Cerebellum (tissue), 4 donors: ENCODE measurements at places on chromosomes 3 and 15. TPM values are rescaled to one million over a fixed set of nuclear protein-coding genes. Genes with fewer than 3 reads are reported as not detected.
A peak's percentile ranks its signal among the peaks of the same experiment; 100 is the strongest.

Gene TRIM59
- 13.2 TPM for total RNA-seq

Gene ATP13A3
- 143 TPM for total RNA-seq

Gene RTP4
- total RNA-seq = 0.18 TPM

Gene P4HTM
- total RNA-seq = 44.4 TPM

Gene DVL3
- total RNA-seq = 32.0 TPM

Gene TRH
- total RNA-seq = 16.4 TPM

DNA sequence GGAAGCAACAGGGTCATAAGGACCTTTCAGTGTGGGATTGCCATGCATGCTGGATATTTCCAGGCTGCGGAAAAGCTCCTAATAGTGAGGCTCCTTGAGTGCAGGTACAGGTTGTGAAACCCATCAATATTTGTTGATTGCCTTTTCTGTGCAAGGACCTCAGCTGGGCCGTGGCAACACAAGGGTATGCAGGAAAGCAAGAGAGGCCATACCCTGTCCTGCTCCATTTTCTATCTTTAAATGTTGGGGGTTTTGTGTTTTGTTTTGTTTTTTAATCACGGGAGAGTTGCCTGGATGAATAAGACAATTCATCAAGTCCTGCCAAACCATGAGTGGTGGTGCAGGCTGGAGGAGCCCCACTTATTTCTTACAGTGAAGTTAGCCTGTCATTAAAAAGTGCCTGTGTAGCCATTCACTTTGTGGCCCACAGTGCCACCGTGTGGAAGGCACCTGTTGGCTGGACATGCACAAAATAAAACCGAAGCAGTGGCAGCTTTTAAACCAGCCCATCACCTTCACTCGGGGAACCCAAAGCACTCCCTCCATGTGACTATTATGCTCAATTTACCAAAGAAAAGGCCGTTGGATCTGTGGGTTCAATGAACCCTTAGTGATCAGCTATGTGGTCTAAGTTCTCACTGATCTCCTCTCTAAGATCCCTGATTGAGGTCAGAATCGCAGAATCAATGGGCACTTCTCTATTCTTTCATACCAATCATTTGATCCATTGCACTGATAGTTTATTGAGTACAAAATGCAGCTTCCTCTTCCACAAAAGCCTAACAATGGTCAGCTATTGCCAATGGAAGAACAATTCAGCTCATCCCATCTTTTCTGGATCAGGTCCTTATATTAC, 42.2 kb downstream of the CLDN18 start:
- DNase-seq = peak; percentile 42

GRCh38 chr15:83837945-83838571, 184.1 kb downstream of the ADAMTSL3 start:
- DNase-seq = peak; percentile 52

DNA sequence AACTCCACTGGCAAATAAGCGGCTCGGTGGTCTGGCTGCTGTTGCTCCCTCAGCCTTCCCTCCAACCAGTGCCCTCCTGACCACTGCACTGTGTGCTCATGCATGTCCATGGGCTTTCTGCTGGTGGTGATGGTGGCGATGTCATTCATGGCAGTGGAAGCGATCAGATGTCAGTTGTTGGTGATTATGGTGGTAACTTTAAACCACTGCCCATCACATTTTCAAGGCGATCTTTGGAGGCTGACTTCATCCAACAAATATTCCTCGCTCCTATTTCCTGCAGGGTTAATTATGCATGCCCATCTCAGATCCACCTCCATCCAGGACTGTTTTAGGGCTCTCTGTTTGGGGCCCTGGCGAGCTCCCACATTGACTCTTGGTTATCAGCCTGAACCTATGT, 13.4 kb upstream of the HCN4 start:
- no peak for DNase-seq

GRCh38 chr3:184741259-184741556, 29.3 kb upstream of the MAGEF1 start:
- no peak for DNase-seq

GRCh38 chr3:179723617-179724016, 70.8 kb downstream of the USP13 start:
- DNase-seq = no peak

- DNase-seq = no peak
These were observed 204.9 kb downstream of the STAG1 start for GRCh38 chr3:136547293-136547692.

- DNase-seq = no peak
These were observed 1.4 kb downstream of the ATP11B start for GRCh38 chr3:182794455-182795388.

DNA sequence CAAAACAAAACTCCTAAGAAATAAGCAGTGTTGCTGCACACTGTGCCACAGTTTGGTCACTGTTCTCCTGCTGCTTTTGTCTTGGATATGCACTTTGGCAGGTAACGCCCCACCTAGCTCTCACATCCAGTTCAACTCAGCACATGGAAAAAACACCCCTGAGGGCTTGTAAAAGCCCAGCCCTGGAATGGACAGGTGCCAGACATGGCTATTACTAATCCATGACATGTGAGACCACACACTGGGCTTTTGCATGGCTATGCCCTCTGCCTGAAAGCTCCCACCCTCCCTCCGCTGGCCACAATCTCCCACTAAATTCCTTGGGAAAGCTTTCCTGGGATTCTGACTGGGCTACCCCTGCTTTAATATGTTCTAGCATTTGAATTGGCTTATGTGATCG, 24.7 kb upstream of the ZBED2 start:
- DNase-seq = no peak

DNA sequence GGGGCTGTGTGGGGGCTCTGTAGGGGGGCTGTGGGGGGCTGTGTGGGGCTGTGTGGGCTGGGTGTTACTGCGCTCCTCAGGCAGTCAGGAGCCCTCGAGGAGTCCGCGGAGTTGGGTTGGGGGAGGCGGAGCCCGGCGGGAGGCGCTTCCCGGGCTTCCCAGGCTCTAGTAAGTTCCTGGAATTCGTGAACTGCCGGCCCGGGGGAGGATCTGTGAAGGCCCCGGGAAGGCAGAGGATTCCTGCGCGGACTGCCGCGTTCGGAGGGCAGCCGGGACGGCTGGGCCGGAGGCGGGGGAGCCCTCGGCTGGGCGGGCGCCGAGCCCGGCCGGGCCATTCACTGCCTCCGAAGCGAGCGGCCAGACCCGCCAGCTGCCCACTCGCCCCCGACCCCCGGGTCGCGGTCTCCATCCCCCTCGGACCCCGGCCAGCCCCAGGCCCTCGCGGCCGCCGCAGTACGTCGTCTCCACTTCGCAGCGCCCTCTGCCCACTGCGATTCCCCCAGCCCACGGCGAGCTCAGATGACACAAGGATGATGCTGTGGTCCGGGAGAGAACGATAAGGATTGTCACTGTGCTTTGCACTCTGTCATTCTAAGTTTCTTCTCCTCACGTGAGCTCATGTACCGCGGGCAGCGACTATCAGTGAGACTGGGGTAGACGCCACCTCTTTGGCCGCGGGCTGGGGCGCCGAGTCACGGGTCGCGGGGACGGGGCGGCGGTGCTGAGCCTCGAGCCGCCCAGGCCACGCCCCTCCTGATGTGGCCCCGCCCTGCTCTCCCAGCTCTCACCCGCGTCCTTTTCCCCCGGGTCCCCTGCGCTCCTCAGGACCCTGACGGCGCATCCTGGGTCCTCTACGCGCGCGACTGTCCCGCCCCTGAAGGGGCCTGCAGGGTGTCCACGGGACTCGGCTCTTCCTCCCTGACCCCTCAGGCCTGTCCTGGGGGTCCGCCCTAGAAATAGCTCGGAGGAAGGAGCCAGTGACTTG, 65.3 kb downstream of the KLF13 start:
- DNase-seq = peak; percentile 87

DNA sequence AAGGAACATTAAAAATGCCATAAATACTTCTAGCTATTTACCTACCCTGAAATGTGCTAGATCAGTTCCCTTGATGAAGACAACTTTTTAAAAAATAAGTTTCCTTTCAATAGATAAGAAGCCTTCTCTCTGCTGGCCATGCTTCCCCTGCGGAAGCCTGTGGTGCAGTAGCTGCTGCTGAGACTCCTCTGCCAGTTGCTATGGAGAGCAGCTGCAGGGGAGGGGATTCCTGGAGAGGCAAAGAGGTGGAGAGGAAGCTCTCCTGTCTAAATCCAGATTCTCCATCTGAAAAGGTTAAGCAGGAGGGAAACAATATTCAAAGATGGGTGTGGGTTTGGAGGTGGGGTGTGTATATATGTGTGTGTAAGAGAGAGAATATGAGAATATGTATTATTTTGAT, 69.8 kb upstream of the BFSP2 start:
- DNase-seq = no peak

DNA sequence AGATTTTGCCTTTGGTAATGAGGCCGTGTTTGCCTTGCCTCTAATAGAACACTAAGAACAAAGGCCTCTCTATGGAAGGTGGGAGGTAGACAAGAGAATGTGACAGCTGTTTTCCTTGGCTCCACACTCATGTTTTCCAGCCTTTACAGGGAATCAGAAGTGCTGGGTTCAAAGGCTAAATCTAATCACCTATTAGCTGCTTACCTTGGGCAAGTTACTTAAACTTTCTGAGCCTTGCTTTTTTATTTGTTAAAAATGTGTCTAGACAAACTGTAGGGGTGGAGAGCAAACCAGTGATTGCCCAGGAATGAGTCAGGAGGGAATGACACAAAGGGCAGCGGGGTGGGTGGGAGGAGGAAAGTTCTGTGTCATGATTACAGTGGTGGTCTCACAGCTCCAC, 179.0 kb downstream of the P3H2 start:
- no peak for DNase-seq

GRCh38 chr3:16236030-16236639, 28.6 kb downstream of the DPH3 start:
- DNase-seq = no peak

GRCh38 chr3:46024131-46024530, 3.2 kb downstream of the XCR1 start:
- no peak for DNase-seq

DNA sequence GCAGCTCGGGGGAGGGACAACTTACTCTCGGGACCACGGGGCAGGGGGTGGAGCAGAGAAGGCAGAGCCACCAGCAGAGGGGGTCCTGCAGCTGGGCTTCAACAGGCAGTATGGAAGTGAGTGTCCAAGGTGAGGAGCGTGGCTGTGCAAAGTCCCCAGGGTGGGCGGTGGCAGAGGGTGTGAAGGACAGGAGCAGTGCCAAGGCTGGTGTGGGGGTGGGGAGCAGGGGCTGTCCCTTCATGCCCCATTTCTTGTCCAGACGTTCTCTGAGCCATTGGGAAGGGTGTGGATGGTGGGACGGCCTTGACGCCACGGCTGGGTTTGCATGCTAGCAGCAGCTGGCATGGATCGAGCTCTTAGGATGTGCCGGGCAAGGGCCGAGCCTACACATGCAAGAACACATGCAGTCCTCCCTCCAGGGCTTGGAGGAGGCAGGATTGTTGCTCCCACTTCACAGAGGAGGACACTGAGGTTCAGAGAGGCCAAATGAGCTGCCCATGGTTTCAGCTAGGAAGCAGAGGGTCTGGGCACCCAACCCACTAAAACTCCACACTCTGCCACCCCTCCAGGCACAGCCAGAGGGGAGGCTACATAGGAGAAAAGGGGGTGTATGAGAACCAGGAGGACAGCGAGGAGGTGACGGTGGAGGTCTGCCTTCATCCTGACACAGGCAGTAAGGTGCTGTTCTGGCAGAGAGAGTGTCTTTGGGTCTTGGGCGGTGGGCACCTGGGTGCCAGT, 93.6 kb downstream of the TBC1D2B start:
- DNase-seq = no peak

GRCh38 chr15:53247041-53247708, 457.0 kb upstream of the ONECUT1 start:
- no peak for DNase-seq

GRCh38 chr15:90552929-90553211, 23.1 kb downstream of the CRTC3 start:
- DNase-seq = no peak

DNA sequence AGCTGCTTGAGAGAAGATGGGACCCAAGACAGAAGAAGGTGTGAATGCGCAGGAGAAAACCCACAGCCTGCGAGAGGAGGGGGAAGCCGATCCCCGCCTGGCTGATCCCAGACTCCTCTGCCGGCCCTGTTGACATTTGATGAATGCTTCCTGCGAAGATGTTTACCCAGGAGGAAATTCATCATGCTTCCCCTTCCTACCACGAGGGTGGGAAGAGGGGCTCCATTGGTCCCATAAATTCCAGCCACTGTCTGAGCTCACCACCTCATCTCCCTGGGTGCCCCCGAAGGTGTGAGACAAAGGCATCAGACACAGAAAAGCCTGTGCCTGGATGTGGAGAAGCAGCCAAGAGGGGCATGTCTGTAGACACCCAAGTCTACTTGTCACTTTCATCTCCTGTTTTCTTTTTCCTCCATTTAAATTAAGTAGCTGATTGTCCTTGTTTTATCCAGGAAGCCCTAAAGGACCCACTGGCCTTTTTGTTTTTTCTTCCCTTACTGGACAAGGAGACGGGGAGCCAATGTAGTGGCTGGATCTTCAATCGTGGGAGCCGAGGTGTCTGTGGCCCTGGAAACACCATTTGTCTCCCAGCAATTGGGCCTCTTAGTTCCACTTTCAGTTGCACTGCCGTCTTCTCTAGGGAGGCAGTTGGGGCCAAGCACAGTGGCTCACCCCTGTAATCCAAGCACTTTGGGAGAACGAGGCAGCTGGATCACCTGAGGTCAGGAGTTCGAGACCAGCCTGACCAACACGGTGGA, 95.3 kb upstream of the HES1 start:
- no peak for DNase-seq

DNA sequence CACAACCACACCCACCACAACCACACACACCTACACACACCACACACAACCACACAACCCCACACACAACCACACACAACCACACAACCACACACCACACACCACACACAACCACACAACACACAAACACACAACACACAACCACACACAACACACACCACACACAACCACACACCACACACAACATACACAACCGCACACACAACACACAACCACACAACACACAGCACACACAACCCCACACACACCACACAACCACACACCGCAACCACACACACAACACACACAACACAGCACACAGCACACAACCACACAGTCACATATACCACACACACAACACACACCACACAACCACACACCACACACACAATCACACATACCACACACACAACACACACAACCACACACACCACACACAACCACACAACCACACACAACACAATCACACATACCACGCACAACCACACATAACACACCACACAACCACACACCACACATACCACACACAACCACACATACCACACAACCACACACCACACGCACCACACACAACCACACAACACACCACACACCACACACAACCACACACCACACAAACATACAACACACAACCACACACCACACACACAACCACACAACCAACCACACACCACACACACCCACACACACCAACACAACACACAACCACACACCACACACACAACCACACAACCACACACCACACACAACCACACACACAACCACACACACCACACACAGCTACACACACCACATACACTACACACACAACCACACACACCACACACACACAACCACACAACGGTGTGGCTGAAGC, 23.7 kb downstream of the CPN2 start:
- DNase-seq = no peak

- no peak for DNase-seq
These were observed 330.2 kb downstream of the TIGIT start for GRCh38 chr3:114624047-114624445.
